HS-27A (cell line): ENCODE measurements at places on chromosomes 11 and 22.

GRCh38 chr11:38648604-38649003 lies 2050.6 kb upstream of the RAG2 start:
- DNase-seq = no peak

GRCh38 chr22:22865311-22866072 lies 22.1 kb upstream of the IGLL5 start:
- DNase-seq = no peak

GRCh38 chr11:107769189-107769588 lies 57.3 kb upstream of the SLN start:
- DNase-seq = no peak

DNA sequence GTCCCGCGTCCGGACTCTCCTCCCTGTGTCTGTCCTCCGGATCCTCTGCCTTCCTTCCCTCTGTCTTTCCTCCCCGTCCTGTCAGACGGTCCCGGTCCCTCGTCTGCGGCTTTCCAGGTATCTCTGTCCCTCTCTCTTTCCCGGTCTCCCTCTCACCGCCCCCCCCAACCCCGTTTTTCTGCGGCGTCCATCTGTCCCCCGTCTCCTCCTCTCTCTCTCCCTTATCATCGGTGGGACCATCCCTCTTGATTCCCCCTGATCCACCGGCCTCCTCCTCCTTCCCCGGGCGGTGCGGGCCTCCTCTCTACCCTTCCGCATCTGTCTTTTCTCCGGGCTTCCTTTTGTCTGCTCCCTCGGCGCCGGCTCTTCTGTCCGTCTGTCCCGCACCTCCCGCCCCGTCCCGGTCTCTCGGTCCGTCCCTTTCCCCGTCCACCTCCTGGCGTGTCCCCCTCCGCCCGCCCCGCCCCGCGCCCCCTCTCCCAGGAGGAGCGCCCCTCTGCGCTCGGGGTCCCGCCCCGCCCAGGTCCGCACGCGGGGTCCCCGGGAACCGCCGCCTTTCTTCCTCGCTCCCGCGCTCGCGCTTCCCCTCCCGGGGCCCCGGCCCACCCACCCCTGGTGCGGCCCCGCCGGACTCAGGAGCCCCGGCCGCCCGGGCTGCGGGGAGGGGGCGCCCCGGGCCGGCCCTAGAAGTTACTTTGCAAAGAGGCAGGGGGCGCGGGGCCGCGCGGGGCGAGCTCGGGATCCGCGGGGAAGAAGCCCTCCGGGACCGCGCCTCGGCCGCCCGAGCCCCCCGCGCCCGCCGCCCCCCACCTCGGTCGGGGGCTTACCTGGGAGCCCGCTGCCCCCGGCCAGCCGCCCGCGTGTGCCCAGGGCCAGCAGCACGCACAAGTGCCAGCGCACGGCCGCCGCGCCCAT lies 568 bp downstream of the SCUBE1 start:
- no peak for DNase-seq

- DNase-seq = no peak
Observed at GRCh38 chr11:17263769-17264168, 12.8 kb upstream of the NUCB2 start.

DNA sequence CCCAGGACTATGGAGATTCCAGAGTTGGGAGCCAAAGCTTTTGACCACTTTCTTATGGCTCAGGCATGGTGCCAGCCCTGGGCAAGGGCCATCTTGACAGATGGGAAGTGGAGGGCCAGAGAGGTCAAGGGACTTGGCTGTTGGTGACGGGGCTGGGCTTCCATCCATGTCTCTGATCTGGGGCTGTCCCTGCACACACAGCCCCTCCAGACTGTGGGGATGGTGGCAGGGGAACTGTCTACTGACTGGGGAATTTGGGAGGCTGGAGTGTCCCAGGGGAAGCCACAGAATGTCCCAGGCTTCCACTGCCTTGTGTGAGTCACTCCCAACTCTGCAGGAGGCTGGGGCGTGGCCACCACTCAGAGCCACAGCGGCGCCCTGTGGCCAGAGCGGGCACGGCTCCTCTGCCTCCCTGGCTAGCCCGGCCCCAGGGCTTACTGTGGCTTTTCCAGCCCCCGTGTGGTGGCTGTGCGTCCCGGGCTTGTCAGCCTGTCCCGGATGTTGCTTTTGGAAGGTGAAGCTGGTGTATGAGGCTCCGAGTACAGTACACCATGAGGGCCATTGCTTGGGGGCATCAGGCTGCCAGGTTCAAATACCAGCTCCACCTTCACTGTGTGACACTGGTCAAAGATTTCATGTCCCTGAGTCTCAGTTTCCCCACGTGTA lies 19.6 kb downstream of the C22orf23 start:
- DNase-seq = peak; percentile 86

DNA sequence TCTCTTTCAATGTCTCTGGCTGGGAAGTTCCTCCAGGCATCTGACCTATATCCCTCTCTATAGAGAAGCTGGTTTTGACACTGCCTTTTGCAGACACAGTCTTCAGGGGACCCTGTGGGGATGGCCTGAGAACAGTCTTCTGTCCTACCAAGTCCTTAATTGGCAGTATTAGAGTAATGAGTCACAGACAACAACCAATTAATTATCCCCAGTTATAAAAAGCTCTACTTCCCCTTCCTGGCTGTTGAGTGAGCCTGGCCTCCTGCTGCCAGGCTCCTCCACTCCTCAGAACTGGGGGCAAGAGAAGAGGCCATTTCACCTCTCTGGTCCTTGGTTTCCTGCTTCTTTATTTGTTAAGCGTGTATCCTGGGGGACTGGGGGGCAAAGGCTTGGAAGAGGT lies 41.2 kb upstream of the KLHL35 start:
- no peak for DNase-seq

GRCh38 chr11:128544471-128545051 lies 42.8 kb downstream of the ETS1 start:
- no peak for DNase-seq
